Fibroblast of skin of scalp (primary cell): ENCODE measurements at places on chromosomes 5 and 9.

- DNase-seq: peak; percentile 23
Measured at GRCh38 chr9:124122321-124122720, 110.8 kb downstream of the LHX2 start.

DNA sequence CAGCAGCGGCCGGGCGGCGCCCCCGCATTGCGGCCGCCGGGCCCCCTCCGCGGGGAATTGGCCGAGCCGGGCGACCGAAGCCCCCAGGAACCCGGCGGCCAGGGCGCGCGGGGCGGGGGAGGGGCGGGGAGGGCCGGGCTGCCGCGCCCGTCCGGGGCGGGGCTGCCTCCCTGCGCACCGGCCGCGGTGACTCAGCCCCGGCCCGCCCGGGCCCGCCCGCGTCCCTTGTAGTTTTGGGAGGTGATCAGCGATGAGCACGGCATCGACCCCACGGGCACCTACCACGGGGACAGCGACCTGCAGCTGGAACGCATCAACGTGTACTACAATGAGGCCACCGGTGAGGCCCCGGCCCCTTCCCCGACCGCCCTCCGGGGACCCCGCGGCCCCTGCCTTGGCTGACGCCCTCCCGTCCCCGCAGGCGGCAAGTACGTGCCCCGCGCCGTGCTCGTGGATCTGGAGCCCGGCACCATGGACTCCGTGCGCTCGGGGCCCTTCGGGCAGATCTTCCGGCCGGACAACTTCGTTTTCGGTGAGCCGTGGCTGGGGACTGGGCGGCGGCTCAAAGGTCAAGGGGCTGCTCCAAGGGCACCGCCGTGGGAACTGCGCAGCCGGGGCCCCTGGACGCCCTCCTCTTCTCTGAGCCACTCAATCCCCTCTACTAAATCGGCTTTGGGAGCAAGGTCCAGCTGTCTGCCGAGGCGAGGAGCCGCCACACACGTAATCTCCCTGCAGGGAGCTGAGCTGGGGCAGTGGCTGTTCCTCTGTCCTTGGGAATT, 592 bp downstream of the TUBB4B start:
- peak; percentile 50 for DNase-seq

GRCh38 chr5:7678030-7678429, 172.9 kb downstream of the CFAP90 start:
- no peak for DNase-seq

DNA sequence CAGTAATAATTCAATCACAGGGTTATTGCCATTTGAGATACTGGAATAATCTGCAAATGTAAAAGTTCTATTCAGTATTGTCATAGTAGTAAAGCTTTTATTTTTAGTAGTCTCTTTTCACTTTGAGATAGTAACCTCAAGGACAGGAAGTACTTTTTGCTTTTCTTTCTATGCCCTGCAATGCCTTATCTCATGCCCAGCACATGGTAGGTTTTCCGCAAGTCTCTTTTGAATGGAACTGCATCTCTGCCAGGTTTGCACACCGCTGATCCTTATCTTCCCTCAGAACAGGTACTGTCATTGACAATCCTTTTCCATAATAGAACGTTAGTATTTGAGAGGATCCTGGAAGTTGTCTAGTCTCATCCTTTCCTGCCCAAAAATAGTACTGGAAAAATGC, 91.8 kb upstream of the IFNK start:
- DNase-seq: no peak

GRCh38 chr9:86178503-86178902, 79.1 kb upstream of the GOLM1 start:
- no peak for DNase-seq

GRCh38 chr5:67880876-67881275, 334.7 kb upstream of the PIK3R1 start:
- no peak for DNase-seq

GRCh38 chr5:120449501-120449900, 14.6 kb upstream of the PRR16 start:
- peak; percentile 81 for DNase-seq

DNA sequence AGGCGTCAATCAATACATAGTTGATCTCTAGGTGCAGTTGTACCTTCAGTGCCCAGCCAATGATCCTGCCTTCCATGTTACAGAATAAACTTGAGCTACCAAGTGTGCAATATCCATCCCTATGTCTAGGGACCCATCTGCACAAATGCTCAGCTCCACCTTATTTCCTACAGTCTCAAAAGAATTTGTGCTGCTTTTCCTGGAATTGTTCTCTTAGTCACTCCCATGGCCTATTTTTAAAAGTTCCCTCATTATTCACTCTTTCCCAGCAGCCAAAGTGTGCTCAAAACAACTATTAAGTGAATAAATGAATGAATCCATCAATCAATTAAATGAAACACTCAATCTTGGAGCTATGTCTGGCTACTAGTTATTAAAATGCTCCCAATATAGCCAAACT, 14.7 kb downstream of the LIX1 start:
- DNase-seq: no peak

DNA sequence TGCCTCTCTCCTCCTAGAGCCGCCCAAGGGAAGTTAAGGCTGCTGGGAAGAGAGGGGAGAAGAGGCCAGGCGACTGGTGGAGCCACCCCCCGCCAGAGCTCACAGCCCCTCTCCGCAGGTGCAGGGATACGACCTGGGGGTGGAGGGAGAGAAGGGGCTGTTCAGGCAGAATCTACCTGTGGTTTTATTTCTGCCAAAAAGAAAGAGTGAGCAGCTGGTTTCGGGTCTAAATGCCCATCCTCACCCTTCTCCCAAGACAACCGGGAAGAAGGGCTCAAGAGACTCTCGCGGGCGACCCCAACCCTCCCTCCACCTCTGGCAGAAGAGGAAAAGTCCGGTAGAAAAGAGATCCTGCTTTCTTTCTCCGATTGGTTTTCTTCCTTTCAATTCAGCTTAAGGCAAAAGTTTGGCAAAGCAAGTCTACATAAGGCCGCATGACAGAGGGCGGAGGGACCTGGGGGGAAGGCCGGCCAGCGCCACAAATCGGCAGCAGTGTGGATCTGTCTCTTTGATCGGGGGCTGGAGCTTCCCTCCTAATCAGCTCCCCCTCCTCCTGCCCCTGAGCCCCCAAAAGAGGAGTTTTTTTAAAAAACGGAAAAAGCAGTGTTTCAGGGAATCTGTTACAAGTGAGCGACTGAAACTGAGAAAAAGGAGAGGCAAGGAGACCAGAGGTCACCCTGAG, 16.3 kb downstream of the FAM78A start:
- DNase-seq: no peak

GRCh38 chr5:1943481-1943880, 60.8 kb upstream of the IRX4 start:
- DNase-seq: no peak

DNA sequence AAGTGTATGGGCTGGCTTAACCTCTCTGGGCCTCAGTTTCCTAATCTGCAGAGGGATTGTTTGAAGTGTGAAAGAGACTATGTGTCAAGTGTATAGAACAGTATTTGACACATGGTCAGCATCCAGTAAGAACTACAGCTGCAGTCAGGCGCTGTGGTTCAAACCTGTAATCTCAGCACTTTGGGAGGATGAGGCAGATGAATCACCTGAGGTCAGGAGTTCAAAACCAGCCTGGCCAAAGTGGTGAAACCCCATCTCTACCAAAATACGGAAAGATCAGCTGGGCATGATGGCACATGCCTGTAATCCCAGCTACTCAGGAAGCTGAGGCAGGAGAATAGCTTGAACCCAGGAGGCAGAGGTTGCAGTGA, 31.9 kb upstream of the STING1 start:
- DNase-seq: no peak

GRCh38 chr5:80877592-80877991, 82.6 kb upstream of the RASGRF2 start:
- no peak for DNase-seq

DNA sequence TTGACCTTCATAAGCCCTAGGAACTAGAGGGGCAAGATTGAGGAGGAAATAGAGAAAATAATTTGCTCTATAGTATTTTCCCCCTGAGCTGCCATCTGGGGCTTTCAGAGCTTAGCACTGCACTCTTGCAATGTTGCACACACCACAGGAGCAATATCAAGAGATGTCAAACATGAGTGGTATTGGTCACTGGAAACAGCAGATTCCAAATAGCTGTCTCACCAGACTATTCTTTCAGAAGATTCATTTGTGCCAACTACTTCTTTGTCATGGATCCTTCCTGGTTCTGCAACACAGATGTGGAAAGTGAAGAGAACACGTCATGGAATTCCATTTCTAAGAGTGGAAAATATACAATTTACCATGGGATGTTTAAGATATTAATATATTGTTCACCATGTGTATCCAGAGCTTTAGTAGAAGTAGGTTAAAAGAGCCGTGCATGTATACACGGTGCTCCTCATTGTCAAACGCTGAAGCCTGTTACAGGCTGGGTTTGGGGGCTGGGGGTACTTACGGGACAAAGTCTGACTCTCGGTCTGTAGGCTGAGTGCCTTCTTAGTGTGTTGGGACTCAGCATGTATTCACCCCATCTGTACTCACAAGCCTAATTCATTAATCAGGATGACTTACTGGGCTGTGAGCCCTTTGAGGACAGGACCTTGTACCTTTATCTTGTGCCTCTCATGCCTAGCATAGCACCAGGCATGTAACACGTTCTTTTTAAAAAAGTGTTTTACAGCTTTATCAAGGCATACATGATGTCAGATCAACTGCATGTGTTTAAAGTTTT, 31.4 kb upstream of the GDNF start:
- DNase-seq: peak; percentile 91

DNA sequence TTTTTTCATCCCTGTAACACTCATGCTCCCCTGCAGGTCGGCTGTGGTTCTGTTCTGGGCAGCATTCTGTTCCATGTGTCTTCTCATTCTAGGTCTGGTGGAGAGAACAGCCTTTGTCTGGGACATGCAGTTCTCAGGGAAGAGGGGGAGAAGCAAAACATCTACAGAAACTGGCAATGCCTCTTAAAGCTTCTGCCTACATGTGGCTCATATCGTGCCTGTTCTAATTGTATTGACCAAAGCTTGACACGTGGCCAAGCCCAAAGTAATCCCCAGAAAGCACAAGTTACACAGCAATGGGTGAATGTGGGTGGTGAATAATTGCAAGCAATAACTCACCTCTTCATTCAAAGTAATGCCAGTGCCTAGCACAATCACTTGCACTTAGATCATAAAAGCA, 218.2 kb upstream of the IL12B start:
- DNase-seq: no peak

- no peak for DNase-seq
Measured at GRCh38 chr9:98010445-98010844, 27.3 kb downstream of the ANP32B start.

GRCh38 chr9:137757613-137758029, 120.0 kb upstream of the CACNA1B start:
- DNase-seq: peak; percentile 77

DNA sequence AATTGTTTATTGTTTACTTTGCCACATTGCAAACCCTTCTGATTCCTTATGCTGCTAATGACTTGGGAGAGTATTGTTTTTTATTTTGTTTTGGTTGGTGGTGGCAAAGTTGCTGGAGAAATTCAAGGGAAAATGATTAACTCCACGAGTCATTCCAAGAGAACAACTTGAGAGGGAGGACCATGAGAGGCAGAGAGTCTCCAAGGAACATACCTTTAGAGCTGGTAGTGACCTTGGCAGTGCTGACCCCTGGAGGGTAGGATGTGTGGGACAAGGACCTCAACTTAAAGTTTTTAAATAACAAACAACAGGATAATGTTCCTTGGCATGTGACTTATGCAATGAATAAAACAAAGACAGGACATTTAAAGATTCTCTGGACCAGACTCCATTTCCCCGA, 139.7 kb downstream of the LRRC70 start:
- no peak for DNase-seq

DNA sequence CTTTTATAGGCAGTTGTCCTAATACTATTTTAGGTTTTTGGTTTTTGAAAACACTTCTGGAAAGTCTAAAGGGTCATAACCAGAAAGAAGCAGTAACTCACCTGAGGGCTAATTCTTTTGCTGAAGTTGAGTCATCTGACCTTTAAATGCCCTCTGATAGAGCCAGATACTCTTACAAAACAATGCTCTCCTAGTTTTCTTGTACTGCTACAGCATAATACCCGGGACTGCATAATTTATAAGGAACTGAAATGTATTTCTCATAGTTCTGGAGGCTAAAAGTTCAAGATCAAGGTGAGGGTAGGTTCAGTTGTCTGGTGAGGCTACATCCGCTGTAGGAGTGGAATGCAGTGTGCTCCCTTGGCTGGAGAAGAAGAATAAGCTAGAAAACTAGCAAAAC, 670.3 kb downstream of the TLE4 start:
- DNase-seq: no peak

DNA sequence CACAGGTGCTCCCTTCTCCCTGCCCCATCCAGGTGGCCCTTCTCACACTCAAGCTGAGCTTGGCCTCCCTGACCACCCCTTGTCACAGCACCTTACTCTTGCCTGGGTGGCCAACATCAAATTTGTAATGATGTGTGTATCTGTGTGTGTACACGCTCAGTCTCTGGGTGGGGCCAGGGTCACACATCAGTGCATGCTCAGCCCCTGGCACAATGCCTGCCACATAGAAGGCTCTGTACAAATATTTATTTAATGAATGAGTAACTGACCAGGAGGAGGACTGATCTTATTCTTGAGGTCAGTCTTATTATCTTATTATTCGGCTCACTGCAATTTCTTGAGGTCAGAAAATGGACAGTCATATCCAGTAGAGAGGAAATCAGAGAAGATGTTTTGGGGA, 41.3 kb upstream of the HAND1 start:
- peak; percentile 12 for DNase-seq

GRCh38 chr5:95840956-95841705, 18.6 kb upstream of the GLRX start:
- DNase-seq: no peak

GRCh38 chr9:138072897-138073296, 195.3 kb downstream of the CACNA1B start:
- no peak for DNase-seq

DNA sequence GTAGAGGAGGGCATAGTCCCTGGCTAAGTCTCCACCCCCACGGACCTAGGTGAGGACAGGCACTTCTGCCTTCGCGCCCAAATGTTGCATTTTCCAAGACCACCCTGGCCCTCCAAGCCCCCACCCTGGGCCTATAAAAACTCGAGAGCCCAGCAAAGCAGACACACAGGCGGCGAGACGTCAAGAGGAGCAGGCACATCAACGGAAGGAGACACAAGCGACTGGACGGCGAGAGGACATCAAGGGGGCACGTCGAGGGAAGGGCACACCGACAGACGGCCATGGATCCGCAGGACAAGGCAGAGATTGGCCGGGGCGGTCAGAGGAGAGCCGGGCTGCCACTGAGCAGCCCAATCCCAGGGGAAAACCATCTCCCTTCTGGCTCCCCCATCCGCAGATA, 348.0 kb downstream of the MTRR start:
- no peak for DNase-seq

DNA sequence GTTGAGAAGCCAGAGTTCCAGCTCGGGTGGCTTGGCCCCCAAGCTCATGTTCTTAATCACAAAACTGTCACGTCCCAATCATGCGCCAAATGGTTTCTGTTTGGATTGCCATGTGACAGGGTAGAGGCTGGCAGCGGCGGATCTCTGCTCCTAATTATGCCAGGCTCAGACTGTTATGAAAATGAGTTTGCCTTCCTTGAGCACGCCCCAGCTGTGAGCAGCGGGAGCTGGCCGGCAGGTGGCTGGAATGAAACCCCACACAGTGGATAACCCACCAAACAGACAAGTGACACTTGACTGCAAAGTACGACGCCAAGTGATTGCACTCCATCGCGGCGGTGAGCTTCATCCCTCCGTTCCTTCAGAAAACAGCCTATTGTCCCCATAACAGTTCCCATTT, 75.4 kb downstream of the CFAP77 start:
- no peak for DNase-seq

GRCh38 chr9:92807757-92808725, 43.4 kb upstream of the BICD2 start:
- DNase-seq: no peak

GRCh38 chr5:95350631-95351030, 40.5 kb upstream of the FAM81B start:
- DNase-seq: no peak

- no peak for DNase-seq
Measured at GRCh38 chr5:165573445-165573844, 2068.0 kb downstream of the MAT2B start.
